ENCODE measurements at places on chromosomes 13 and 19.

DNA sequence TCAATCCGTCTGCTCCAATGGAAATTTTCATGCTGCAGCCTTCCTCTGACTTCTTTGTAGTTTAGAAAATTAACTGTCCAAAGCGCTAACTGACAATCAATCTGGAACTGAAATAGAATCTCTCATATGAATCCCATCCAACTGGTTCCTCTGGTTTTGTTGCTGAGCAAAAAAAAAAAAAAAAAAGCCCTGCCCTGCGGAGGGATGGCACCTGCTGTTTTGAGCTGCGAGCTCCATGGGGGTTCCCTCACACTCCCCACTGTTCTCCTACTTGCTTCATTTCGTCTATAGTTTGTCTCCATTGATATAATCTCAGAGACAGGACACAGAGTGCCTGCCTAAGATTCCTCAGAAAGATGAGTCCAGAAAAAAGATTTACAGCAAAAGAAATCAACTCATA lies 33.4 kb downstream of the FAAP24 start:
- DNase-seq, result no peak

GRCh38 chr13:112204346-112205327 lies 137.7 kb downstream of the SOX1 start:
- no peak for DNase-seq

- DNase-seq, result no peak
These were observed 335.2 kb downstream of the SLITRK1 start for GRCh38 chr13:83547043-83547442.

DNA sequence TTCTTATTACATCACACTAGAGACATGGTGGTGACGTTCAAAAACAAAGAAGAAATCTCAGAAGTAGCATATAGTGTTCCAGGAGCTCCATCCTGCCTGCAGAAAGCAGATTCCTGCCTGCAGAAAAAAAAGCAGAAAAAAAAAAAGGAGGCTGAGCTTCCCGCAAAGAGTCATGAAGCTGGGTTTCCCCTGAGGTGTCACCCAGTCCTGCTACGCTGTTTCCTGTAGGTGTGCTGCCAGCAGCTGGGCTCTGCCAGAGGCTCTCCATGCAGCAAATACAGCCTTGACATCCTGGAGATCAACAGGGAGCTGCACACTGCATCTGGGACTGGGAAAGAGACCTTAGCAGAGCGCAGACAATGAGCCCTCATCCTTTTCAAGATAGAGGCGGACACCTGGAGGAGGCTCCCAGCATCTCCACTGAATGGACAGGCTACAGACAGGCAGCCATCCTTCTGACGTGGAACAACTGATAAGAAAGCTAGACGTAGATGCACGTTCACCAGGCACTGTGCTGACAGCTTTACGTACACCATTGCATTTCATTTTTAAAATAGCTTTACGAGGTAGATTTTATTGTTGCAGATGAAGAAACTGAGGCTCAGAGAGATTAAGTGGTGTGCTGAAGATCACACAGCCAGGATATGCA lies 350.9 kb downstream of the FOXO1 start:
- DNase-seq, result no peak

DNA sequence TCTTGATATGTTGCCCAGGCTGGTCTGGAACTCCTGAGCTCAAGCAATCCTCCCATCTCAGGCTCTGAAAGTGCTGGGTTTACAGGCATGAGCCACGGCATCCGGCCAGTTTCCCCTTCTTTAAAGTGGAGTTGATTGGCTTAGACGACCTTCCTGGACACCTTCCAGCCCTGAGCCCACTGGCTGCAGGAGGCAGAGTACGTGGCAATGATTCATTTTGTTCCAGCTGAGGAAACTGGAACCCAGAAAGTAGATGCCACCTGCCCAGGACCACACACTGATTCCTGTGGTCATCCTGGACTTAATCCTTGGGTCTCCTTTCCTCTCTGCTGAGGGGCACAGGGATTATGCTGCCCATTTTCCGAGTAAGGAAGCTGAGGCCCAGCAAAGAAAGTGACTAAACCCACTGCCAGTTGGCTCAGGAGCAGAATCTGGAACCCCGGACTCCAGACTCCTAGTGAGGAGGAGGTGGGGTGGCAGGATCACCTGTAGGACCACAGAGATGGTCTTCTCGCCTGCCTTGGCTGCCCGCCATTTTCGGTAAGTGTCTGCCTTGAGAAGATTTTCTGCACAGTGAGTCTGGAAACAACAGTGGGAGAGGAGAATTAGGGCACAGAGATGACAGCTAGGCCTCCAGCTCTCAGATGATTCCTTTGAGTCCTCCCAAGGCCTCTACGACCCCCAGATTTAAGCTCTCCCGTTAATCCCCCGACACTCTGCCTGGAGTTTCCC lies 737 bp downstream of the XRCC1 start:
- DNase-seq, result no peak

All from stromal cell of bone marrow (primary cell).